HT-29 (cell line): ENCODE measurements at places on chromosomes 6 and 20. TPM values are rescaled to one million over a fixed set of nuclear protein-coding genes. Genes with fewer than 3 reads are reported as not detected.

GRCh38 chr6:20933057-20933788, 399.0 kb downstream of the CDKAL1 start:
- DNase-seq = peak; percentile 21

DNA sequence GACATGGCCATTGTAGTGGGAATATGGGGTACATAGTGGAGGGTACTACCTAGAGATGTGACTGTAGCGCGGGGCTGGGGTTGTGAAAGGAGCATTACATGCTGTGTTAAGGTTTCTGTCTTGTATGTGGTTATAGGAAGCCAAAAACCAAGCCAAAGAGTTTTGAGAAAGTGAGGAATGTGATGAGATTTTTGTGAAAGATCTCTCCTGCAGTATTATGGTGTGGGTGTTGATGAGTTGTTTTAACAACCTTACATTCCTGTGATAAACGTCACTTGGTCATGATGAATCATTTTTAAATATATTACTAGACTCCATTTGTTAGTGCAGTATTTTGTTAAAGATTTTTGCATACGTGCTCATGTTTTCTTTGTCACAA, 48.9 kb downstream of the ZFAND3 start:
- DNase-seq = no peak

The GGT7 gene
- total RNA-seq = 2.0 and 2.4 TPM in 2 replicates

- no peak for DNase-seq
Measured at GRCh38 chr6:106125925-106126435, 39.8 kb downstream of the PRDM1 start.

- DNase-seq = no peak
Measured at GRCh38 chr20:49411221-49411925, 71.1 kb downstream of the KCNB1 start.

DNA sequence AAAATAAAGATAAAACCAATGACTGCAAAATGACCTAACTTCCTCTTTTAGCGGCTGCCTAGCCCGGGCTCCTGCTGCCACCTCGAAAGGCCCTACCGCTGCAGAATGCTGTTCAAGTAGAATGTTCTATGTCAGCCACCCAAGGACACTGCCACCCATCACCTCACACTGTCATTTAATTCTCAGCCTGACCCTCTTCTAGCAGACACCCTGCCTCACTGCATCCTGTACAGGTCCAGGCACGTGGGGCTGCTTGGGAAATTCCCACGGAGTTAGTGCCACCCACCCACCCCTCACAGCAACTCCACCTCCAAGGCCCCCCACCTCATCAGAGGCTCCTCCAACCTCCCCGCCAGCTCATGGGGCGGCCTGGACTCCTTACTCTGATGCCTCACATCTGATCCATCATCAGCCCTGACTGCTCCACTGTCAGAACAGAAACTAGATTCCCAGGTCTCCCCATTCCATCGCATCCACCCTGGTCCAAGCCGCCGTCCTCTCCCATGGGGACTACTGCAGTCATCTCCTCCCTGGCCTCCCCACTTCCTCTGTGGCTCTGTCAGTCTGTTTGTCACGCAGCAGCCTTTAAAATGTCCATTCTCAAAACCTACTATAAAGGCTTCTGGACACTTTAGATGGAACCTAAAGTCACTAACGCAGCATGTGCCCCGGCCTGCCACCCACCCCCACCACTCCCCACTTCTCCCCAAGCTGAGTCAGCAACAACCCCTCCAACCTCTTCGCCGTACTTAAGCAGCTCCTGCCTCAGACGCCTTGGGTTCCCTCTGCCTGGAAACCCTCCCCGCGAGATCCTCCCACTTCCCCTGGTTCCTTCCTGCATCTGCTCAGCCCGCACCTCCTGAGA, 17.0 kb downstream of the NFATC2 start:
- DNase-seq = no peak

The CLPSL2 gene
- total RNA-seq = not detected in 2 replicates

DNA sequence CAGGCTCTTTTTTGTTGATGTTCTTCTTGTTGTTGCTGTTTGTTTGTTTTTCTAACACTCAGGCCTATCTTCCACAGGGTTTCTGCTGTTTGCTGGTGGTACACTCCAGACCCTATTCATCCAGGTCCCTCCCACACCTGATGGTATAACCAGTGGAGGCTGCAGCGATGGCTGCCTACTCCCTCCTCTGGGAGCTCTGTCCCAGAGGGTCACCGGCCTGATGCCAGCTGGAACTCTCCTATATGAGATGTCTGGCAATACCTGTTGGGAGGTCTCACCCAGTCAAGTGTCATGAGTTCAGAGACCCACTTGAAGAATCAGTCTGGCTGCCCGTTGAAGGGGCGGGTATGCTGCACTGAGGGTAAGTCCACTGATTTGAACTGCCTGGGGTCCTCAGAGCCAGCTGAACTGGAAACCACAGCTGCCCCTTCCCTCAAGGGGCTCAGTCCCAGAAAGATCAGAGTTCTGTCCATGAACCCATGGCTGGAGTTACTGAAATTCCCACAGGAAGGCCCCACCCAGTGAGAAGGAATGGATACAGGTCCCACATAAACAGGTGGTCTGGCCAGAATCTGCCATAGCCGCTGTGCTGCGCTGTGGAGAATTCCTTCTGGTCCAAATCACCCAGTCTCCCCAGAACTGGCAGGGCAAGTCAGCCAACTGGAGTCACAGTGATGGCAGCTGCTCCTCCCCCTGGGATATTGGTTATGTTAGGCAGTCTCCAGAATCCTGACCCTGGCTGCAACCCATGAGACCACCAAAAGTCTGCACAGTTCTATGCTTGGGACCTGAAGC, 664.4 kb downstream of the FRK start:
- no peak for DNase-seq

GRCh38 chr6:130035211-130035610, 16.8 kb downstream of the L3MBTL3 start:
- DNase-seq = no peak

GRCh38 chr6:41596096-41596685, 42.1 kb upstream of the MDFI start:
- DNase-seq = no peak

DNA sequence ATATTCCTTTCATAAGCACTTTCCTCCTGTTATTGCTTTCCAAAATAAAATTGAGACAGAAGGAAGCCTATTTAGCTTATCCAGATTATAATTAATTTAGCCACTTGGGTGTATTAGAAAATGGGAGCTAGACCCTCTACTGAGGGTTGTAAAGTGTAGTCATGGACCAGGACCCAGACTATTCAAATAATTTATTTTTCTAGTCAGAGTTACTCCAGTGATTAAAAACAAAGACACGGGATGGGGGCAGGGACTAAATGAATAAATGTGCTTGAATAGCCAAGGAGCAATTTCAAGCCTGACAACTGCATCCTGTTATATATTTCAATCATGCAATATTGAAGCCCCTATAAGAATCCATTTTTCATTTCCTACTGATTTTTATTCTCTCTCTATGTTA, 41.6 kb downstream of the KLHL32 start:
- DNase-seq = no peak

The RAB23 gene
- total RNA-seq = 4.5 and 5.1 TPM in 2 replicates

DNA sequence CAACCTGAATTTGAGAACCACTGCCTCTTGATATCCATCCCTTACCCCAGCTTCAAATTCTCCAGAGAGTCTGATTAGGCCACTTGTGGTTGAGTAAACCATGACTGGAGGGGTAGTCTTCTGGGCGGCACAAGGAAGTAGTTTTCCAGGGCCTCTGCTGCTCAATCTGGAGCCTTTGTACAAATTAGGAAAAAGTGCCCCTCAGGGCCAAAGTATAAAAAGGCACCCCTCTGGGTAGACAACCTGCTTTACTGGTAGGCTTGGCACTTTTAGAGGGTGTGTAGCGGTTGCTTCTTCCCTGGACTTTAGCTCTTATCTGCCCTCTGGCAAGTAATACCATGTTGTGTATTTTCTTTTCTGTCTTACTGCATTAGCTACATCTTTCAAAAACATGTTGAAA, 32.9 kb upstream of the RPL7L1 start:
- no peak for DNase-seq

DNA sequence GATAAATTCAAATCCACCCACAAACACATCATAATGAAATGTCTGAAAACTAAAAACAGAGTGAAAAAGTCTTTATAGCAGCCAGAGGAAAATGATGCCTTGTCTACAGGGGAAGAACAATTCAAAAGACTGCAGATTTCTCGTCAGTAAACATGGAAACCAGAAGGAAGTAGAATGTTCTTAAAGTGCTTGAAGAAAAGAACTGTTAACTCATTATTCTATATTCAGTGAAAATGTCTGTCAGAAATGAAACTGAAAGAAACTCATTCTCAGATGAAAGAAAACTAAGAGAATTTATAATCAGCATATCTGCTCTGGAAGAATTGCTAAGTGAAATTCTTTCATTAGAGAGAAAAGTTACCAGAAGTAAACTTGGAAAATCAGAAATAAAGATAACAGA, 416.1 kb downstream of the TBC1D32 start:
- no peak for DNase-seq

The SLC2A10 gene
- total RNA-seq = 1.5 and 3.5 TPM in 2 replicates

- DNase-seq = peak; percentile 48
Measured at GRCh38 chr6:157823528-157824370, 703 bp downstream of the SNX9 start.

- no peak for DNase-seq
Measured at GRCh38 chr6:136161950-136162349, 88.2 kb downstream of the MTFR2 start.

The SPATS1 gene
- not detected in 2 replicates for total RNA-seq

- no peak for DNase-seq
Measured at GRCh38 chr20:24672181-24672880, 202.9 kb downstream of the SYNDIG1 start.

DNA sequence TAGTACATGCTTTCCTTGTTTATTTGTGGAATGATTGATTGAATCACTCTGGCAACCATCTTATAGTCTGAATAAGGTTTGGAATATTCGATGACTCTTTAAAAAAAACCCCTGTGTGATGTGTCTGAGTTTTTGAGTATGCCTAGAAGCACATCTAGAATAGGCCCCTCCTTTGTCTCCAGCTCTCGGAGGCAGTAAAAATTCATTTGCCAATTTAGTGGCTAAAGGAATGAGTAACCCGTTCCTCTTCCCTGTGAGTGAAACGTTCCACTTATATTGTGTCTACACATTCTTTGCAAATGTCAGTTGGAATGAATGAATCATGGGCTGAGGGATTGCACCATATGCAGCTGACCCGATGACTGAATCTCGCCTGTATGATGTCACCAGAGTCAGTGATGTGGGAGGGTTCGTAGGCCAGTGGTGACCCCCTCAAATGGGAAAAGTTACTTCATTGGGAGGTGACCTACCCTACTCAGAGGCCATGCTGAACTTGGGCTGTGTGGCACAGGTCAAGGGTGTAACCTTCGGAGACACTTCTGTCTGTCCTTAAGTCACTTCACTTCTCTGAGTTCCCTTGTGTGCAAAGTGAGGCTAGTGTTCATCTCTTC, 21.6 kb downstream of the MOCS3 start:
- DNase-seq = peak; percentile 21

The FAM210B gene
- 3.5 and 4.4 TPM in 2 replicates for total RNA-seq

- DNase-seq = no peak
Measured at GRCh38 chr6:131000544-131000943, 62.5 kb downstream of the EPB41L2 start.

GRCh38 chr6:129267028-129267427, 384.1 kb downstream of the LAMA2 start:
- no peak for DNase-seq

DNA sequence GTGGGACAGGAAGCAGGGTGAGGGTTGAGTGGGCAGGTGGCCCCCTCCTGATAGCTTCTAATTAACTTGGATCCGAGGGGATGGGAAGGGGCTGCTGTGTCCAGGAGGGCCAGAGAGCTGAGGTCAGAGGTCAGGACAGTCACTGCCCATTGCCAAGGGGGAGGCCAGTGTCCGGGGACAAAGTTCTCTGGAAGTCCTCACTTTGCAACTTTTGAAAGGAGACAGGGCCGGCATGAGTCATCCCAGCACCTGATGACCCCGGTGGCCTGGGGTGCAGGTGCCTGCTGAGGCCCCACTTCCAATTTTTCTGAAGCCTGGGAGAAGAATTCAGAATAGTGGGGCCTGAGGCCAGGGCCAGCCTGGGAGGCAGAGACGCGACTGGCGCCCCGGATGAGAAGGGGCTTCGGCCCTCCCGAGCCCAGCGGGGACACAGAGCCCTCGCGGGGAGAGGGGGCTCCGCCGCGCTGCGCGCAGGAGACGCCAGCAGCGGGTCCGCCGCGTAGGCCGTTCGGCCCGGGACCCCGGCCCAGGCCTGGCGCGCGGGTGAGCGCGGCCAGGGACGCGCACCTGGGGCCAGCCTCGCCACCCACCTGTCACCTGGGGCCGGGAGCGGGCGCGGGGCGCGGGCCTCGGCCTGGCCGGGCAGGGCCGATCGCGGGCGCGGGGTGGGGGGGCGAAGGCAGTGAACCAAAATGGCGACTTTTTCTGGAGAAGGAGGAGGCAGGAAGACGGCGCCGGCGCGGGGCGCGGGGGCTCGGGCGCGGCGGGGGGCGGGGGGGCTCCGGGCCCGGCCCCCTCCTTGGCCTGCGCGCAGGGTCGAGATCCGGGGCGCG, 586 bp downstream of the ZNF512B start:
- DNase-seq = no peak

DNA sequence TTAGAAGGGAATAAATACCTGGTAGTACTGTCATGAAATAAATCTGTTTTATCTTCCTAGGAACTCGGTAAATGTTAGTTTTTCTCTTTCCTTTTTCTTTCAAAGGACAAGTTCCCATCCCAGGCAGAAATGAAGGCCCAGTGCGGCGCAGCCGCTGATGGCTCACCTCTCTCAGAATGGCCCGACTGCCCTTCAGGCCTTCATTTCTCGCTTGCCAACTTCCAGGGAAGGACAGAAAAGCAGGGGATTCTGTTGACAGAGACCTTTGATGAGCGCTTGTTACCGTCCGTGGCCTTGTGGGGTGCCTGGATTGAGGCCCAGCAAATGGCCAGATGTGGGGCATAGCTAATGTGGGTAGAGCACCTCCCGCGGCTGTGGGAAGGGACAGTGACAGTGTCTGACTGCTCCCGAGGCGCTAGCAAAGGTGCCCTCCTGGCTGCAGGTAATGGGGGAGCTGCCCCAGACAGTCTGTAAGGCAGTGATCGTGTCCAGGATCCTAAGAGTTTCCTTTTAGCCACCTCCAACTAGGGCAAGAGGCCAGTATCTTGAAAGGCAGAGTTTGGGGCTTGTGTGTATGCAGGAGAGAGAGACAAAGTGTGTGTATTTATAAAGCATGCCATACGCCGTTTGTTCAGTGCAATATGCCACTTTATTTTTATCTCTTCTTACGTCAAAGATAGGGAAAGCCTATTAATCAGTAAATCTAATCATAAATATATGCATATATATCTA, 354.2 kb downstream of the NRN1 start:
- no peak for DNase-seq

GRCh38 chr6:157790548-157791160, 32.4 kb upstream of the SNX9 start:
- DNase-seq = no peak

GRCh38 chr6:13295576-13295975, 32.8 kb downstream of the TBC1D7 start:
- no peak for DNase-seq

DNA sequence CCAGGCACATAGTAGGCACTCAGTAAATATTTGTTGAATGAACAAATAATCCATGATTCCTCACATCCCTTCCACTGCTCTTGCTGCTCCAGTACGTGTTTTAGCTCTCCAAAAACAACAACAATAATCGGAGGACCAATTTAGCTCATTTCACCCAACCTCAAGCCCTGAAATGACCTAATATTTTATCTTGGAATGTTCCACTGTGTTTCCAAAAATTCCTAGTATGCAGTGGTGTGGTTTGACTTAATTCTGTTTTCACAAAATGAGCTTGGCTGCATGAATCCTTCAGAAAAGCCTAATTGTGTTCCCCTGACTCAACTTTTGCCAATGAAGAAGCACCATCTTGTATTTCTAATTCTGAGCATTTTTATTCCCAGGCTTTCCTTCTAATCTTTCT, 168.0 kb upstream of the PHACTR1 start:
- no peak for DNase-seq

The FERMT1 gene
- total RNA-seq = 69.1 and 72.0 TPM in 2 replicates

The SLC13A3 gene
- total RNA-seq = not detected in 2 replicates

The KIF25 gene
- not detected in 2 replicates for total RNA-seq

The CTNNBL1 gene
- total RNA-seq = 29.8 and 42.4 TPM in 2 replicates
